ENCODE measurements at places on chromosomes 5 and 9.

DNA sequence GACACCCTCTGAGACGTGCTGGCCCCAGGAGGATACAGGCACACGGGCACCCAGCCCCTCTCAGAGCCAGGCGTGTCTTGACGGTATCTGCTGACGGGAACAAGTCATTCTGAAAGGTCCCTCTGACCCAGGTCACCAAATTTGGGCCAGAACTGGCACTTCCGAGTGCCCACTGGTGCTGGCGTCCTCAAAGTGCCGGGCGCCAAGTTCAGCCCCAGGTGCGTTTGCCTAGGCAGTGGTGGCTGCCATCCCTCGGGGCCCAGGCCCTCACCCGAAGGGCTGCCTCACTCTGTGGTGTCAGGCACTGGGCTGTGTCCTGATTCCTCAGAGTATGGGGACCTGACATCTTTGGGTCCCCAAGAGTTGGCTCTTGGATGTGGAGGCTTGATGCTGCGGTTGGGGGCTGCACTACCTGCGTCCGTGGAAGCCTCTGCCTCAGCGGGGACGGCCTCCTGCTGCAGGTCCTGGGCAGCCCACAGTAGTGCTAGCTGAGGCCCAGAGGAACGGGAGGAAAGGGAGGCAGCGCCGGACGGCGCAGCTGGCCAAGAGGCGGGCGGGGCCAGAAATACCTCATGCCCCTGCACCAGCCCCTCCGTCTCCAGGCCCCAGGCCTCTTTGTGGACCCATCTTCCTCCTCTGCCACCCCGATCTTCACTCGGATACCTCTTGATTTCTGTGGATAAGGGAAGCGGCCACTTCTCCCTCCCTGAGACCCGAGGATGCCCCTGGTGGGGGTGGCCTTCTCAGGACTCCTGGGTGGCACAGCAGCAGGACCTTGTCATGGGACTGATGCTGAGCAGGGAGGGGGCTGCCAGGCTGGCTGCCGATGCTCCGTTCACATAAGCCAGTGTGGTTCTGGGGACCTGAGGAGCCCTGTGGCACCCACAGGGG, 109.4 kb upstream of the LMX1B start:
- no peak for DNase-seq

DNA sequence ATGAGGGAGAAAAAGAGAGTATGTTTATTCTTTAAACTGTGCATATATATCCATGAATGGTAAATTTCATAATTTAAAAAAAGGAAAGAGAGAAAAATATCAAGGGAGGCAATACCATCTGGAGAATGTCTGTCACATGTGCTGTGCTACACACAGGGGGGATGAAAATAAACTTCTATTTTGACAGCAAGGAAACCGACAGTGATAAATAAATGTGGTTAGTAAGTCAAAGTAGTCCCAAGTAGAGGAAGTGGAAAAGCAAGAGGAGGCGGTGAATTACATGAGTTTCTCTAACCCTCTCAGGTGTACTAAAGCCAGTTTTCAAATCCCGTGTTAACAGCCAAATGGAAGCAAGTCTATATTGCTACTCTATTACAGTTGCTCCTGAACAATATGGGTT, 83.3 kb downstream of the ICE1 start:
- peak; percentile 10 for DNase-seq

GRCh38 chr5:18370531-18370930, 736.3 kb downstream of the TAF11L14 start:
- DNase-seq, result no peak

GRCh38 chr5:72543365-72543764, 36.2 kb upstream of the ZNF366 start:
- DNase-seq, result no peak

- DNase-seq, result no peak
Measured at GRCh38 chr9:87063246-87063645, 115.9 kb upstream of the GAS1 start.

DNA sequence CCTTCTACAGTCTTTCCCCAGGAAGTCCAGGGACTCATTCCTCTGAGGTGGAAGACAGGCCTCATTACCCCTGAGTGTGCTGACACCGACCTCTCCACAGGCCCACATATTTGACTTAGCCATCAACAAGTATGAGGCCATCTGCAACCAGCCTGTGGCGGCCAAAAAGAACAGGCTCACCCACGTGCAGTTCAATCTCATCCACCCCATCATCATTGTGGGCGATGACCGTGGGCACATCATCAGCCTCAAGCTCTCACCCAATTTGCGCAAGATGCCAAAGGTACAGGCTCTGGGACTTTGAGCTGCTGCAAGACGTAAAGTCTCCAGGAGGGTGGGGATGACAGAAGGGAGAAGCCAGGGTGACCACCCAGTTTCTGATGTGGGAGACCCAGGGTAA, 5.6 kb downstream of the ENHO start:
- no peak for DNase-seq

GRCh38 chr5:146339715-146340259, 1.1 kb downstream of the POU4F3 start:
- DNase-seq, result no peak

GRCh38 chr9:128153060-128153946, 4.0 kb downstream of the LCN2 start:
- no peak for DNase-seq

DNA sequence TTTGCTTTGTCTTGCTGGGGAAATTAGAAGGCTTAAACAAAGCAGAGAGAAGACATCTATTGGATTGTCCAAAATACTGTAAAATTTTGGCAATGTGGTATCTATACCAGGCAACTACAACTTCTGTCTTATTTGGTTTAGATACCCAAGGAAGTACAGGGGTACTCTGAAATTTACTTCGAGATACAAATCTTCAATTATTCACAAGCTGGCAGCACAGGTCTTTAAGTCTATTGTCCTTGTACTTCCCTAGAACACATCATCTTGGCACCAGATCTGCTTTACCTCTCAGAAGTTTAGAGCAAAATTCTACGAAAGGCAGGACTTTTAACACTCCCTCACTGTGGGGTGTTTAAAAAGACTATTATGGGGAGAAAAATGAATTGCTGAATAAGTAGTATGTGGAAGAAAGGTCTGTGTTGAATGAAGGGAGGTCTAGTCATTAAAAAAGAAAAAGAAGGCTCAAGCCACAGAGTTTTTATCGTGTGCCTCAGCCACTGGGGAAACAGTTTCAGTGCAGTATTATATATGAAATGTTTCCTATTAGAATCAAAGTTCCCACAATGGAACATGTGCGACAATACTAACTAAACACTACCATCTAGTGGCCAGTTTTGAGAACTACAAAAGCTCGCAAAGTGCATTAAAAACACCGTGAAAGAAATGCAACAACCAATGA, 93.7 kb downstream of the PDE4D start:
- DNase-seq, result peak; percentile 79

DNA sequence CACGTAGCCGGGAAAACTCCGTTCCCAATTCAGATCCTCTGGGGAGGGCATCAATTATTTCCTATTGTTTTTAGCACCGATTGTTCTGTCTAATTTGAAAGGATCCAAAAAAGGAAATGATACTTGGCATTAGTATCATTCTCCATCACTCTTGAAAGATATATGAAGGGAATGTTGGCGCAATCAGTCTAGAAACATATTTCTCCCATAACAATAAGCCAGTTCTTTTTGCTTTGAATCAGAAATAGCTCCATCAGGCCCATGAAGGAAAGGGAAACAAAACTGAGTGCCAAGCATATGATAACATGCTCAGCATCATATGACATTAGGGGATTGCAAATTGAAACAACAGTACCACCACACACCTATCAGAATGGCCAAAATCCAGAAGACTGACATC, 39.8 kb downstream of the SRD5A1 start:
- no peak for DNase-seq

GRCh38 chr5:137176126-137176525, 323.0 kb downstream of the SPOCK1 start:
- DNase-seq, result no peak

DNA sequence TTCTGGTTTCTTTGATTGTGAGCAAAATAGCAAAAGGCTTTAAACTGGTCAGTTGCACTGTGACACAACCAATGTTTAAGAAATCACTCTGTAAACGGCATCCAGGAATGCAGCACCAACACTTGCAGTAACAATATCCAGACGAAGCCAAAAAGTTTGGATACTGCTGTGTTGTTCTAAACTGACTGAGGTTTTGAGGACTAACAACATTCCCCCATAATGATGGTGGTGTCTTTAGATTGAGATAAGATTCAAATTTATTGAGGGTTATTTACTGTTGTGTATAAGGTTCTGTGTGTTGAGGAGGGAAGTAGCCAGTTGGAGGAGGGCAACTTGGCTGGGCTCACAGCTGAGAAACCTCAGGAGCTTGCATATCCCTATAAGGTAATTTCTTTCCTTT, 353.6 kb downstream of the BNC2 start:
- no peak for DNase-seq

DNA sequence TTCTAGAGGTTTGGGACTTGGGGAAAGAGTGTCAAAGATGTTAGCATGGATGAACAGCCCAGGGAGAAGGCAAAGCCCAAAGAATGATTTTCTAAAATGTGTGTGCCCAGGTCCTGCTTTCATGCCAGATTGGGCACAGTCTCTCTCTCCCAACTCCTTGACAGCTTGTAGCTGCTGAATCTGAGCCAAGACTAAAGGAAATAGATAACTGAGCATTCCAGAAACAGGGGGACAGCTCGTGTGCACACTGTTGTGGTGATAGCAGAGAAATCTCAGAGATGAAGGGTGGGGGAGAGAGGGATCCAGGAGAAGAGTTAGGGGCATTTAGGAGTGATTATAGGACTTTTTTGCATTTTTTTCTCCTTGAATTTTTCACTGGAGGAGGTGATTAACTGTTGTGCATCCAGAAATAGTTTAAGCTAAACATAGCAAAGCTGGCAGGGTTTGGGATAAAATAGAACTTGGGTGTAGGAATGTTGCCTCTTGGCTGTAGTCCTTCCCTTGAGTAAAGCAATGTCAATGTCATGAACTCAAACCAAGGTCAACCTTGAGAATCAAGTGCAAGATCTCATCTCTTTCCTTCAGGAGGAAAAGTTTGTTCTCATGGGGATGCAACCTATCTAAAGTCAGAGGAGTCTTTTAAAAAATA, 245.9 kb downstream of the SH3GL2 start:
- no peak for DNase-seq

DNA sequence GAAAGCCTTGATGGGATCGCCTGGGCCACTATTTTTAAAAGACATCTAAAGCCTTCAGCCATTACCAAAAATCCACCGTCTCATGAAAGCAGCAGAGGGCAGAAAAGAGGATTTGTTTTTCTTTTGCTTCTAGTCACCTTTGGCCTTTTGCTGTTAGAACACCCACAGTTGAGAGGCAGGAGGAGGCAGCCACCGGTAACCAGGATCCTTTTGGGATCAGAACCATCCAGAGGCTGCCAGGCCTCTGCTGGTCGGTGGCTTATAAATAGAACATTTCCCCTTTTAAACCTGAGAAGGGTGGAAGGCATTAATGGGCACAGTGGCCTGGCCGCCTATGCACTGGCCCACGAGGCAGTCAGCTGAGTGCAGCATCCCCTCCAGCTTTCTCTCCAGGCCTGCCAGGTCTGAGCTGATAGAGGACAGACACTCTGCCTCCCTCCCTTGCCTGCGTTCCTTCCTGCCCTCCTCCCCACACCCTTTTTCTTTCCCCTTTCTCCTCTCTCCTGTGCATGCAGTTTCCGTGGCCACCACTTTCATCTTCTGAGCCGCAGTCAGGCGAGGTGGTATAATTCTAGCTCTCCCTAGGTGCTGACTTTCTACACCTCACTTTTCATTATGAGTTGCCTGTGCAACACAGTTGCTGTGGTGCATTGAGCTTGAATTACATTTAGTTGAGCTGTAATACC, 253.4 kb downstream of the ARHGAP26 start:
- DNase-seq, result no peak

DNA sequence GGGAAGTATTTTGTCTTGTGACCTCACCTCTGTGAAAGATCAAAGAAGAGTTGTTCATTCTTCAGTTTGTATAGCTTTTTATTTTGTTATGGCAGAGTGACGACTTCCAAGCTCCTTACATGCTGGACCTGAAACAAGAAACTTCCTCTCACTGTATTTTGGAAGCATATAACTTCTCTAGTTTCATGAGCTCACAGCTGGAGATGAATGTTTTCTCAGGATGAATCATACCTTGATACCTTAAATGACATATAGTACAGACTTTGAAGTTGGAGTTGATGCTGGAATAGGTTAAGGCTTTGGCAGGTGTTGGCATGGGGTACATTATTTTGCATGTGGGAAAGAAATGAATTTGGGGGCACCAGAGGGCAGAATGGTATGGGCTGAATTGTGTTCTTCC, 112.5 kb downstream of the SLC25A46 start:
- no peak for DNase-seq

DNA sequence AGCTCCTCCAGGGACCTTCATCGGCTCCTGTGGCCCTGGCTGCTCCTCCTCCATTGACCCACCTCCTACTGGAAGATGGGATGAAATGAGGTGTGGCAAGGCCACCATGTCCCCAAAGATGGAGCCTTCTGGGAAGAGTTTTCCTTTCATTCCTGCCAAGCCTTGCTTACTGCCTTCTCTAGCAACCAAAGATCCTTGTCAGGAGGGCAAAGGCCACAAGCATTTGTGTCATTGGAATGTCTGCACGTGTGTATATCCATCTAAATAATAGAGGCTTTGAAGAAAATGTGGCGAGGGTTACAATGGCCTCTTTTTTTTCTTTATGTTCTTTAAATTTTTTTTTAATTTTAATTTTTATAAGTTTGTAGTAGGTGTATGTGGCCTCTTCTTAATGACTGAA, 313.6 kb downstream of the ARHGEF28 start:
- DNase-seq, result no peak

DNA sequence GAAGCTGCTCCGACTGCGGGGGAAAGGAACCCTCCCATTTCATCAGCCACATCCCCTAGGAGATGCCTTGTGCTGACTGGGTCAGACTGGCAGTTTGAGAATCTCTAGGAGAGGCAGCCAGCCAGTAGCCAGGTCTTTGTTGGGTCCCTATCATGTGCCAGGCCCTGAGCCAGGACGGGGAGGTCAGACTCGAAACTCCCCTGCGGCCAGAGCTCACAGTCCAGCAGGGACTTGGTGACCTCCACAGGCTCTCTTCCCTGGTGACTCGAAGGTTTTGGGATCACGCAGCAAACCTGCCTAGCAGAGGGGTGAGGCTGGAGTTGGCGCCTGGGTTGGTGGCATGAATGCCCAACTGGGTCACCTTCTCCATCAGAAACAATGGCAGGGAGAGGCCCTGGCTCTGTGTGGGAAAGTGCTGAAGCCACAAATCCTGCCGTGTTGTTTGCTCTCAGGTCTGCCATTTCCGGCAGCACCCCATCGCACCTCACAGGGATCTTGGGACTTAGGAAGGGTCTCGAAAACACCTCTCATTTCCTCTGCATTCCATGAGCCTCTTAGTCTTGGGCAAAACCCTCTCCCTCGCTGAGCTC, 14.4 kb upstream of the ORM1 start:
- no peak for DNase-seq

All from hematopoietic multipotent progenitor cell treated with erythropoietin and hydrocortisone succinate and interleukin-3 and kit ligand, for 4 days (in vitro differentiated cells).